DMS53 (cell line): ENCODE measurements at places on chromosomes 2 and 18.

DNA sequence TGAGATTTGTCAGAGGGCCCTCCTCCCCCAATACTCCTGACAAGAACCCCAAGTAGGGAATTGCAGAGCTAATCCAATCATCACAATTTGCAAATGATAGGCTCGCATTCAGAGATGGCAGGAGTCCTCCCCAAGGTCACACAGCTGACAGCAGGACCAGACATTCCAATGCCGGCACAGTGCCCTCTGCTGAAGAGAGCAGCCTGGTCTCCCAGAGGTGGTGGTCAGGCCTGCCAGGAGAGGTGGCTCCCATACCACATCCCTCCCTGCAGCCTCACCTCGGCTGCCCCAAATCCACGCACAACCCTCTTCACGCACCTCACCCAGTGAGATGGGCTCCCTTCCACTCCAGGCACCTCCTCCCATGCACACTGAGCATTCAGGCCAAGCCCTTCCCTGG, 25.4 kb downstream of the EN1 start:
- no peak for DNase-seq

- DNase-seq, result peak; percentile 26
These were observed 489.3 kb downstream of the ZNF516 start for GRCh38 chr18:76005632-76006208.

GRCh38 chr2:204541637-204542036, 3.6 kb upstream of the PARD3B start:
- DNase-seq, result no peak

GRCh38 chr2:85111819-85112281, 21.3 kb upstream of the TCF7L1 start:
- DNase-seq, result no peak

GRCh38 chr2:104077573-104077972, 776.3 kb upstream of the POU3F3 start:
- DNase-seq, result no peak

GRCh38 chr2:228224410-228224809, 42.9 kb upstream of the SPHKAP start:
- peak; percentile 0 for DNase-seq

GRCh38 chr2:174607989-174608865, 10.6 kb upstream of the WIPF1 start:
- DNase-seq, result peak; percentile 34
